Endothelial cell (in vitro differentiated cells): ENCODE measurements at places on chromosomes 3 and 15.

- DNase-seq: no peak
Measured at GRCh38 chr3:127209840-127210653, 17.1 kb downstream of the PRR23E start.

DNA sequence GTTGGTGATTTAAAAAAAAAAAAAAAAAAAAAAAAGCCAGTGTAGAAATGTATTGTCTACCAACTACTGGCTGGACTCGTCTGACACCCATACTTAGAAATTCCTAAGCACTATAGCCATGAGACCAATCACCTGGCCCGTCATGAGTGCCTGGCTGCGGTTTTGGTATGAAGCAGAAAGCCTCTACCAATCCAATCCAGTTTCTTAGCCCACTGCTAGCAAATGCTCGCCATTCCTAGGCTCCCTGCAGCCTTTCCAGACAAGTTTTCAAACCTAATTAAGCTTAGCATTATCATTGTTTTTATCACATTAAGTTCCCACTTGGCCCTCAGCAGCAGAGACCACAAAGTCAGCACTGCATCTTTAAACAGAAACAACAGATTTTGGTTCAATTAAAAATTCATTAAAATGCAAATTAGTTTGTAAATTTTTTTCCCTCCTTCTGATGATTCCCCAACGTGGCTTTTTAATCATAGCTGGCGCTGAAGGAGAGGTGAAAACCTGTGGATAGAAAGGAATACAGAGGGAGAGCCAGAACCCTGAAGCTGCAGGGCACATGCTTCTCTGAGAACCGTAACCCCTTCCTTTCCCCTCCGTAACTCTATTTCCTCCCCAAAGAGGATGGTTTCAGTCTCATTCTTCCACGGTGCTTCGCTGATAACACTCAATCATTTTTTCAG lies 32.2 kb upstream of the ST8SIA2 start:
- no peak for DNase-seq

DNA sequence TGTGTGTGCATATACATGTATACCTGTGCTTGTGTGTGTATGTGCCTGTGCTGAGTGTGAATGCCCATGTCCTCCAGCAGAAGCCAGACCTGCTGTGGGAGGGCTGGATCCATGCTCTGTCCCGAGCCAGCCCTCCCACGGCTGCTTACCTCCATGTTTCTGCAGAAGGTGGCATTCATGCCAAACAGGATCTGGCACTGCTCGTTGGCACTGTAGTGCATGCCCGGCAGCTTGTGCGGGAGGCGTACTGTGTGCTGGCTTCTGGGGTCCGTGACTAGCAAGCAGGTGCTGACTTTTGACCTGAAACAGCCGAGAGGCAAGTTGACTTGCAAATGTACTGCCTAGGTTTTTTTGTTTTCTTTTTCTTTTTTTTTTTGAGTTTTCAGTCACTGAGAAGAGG lies 189.3 kb downstream of the ADAMTS17 start:
- no peak for DNase-seq

DNA sequence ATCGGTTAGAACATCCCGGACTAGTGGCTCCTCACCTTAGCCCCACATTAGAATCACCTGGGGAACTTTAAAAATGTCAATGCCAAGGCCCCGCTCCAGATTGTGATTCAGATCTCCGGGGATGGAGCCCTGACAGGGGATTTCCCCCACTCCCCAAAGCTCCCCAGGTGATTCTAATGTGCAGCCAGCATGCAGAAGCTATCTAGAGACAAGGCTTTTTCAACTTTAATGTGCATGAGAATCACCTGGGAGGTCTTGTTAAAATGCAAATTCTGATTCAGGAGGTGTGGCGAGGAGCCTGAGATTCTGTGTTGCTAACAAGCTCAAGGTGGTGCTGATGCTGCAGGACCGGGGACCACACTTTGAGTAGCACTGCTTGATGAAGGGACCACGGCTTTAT lies 156.7 kb downstream of the RAB11A start:
- DNase-seq: no peak

DNA sequence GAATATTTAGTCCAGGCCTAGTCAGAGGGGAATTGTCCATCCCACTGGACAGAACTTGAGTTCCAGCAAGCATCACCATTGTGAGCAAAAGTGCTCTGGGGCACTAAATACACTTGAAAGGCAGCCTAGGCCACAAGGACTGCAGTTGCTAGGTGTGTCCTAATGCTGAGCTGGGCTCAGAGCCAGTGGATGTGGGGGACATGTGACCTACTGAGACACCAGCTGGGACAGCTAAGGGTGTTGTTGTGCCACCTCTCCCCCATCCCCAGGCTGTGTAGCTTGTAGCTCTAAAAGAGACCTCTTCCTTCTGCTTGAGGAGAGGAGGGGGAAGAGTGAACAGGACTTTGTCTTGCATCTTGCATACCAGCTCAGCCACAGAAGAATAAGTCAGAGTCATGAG lies 120.9 kb downstream of the DTWD1 start:
- no peak for DNase-seq

DNA sequence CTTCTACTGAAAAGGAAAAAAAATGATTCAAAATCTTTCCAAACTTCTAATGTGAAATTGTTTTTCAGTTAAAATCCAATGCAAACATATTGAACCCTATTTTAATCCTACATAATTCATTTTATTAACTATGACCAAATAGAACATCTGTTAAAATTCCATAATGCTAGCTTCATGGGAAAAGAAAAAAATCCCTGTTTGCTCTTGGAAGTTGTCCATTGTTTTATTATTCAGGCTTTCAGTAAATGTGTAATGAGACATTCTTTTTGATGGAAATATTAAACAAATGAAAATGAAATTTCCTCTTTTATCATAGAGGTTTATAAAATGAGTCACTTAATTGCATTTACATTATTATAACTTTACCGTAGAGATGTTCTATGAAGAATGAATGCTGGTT lies 49.5 kb downstream of the SLC25A26 start:
- DNase-seq: no peak

DNA sequence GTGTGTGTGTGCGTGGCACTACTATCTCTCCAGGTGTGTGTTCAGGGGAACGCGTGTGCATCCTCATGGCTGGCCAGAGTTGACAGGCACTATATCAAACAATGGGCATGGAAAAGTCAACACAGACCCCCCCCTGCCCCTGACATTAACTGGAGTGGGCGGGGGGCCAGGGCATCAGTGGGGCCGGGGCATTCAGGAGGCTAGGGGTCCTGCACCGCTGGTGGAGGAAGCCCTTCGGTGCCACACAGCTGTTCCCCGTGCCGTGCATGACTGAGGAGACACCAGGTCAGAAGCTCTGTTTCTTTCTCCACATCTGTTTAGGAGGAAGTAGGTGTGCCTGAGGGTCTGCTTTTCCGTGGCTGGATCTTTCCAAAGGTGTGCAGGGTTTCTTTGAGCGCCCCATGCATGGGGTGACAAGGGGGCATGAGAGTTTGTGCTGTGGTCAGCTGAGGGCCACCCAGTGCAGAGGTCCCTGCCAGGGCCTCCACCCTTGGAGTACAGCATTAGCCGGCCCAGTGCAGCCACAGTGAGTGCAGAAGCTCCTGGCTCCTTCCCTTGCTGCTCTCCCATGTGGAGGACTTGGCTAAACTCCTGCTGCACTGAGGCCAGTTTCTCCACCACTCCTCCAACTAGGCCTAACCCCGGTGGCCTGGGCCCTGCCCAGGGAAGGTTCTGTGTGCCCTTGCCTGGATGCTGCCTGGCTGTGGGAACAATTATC lies 7.5 kb downstream of the C3orf22 start:
- DNase-seq: peak; percentile 1

- peak; percentile 53 for DNase-seq
Measured at GRCh38 chr3:132210476-132211346, 106.5 kb upstream of the ACP3 start.

DNA sequence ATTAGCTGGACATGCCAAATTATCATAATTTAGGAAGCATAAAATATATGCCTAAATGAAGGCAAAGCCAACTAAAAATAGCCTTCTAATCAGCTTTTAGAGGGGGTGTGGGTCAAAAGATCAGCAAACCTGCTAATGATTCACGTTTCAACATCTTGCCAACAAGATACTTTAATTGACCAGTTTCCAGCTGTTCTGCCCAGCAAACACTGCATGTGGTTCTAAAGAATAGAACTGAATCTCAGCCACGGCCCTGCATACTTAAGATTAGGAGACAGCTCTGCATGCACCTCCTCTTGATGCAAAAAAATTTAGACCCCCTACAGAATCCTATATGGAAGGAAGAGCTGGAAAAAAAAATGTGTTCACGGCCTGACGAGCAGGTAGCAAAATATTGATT lies 500.5 kb downstream of the TBL1XR1 start:
- DNase-seq: no peak

GRCh38 chr3:48188266-48189201 lies at the start of gene CDC25A:
TSS of gene CDC25A (minus strand) at chr3:48188417. CDS start at chr3:48187947, 470 bp downstream.
- DNase-seq: peak; percentile 91

DNA sequence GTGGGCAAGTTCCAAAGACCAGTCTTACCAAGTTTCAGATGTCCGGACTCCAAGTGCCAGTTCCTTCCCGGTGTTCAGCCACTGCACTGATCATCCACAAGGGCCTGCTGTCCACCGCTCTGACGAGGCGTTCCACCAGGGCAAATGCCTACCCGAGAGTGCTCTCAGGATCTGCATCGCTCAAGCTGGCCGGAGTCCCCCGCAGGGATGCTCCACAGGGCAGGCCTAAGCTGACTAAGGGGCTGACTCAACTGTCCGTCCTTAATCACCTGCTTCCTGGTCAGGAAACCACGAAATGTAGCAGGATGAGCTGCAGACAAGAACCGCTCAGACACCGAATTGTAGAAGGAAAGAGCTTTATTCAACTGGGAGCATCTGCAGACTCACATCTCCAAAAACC lies 341.6 kb downstream of the KCNH8 start:
- DNase-seq: no peak

GRCh38 chr3:22113453-22113852 lies 362.4 kb upstream of the ZNF385D start:
- no peak for DNase-seq

GRCh38 chr3:42732196-42732828 lies 29.7 kb upstream of the HHATL start:
- DNase-seq: no peak

- no peak for DNase-seq
Measured at GRCh38 chr15:51286816-51287215, 51.6 kb downstream of the CYP19A1 start.

GRCh38 chr15:79812541-79812940 lies 84.3 kb downstream of the MTHFS start:
- no peak for DNase-seq

GRCh38 chr3:111859061-111859973 lies at the start of gene PHLDB2:
TSS of gene PHLDB2 (plus strand) at chr3:111859265. CDS start at chr3:111884078, 24,813 bp downstream.
- peak; percentile 92 for DNase-seq

- no peak for DNase-seq
Measured at GRCh38 chr15:50059203-50059772, 59.7 kb downstream of the ATP8B4 start.

GRCh38 chr15:70416829-70417228 lies 319.1 kb upstream of the TLE3 start:
- no peak for DNase-seq

DNA sequence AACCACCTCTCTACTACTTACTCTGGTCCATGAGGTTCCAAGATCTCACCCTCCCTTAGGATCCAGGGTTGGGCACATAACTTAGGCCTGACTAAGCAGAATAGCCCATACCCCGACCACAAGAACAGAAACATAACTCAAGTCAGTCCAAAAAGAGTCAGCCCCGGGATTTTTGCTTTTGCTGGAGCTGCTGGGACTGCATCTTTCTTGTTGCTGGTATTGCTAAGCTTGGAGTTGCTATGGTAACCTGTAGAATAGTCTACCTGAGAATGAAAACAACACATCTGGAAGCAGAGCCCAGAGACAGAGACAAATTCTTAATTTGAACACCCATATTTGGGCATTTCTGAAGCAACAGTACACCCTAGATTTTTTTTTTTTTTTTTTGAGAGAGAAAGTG lies 6.5 kb downstream of the RUBCN start:
- no peak for DNase-seq

GRCh38 chr3:9124730-9125129 lies 124.7 kb downstream of the SRGAP3 start:
- DNase-seq: no peak

GRCh38 chr3:32759342-32759741 lies 58.5 kb upstream of the TRIM71 start:
- no peak for DNase-seq

DNA sequence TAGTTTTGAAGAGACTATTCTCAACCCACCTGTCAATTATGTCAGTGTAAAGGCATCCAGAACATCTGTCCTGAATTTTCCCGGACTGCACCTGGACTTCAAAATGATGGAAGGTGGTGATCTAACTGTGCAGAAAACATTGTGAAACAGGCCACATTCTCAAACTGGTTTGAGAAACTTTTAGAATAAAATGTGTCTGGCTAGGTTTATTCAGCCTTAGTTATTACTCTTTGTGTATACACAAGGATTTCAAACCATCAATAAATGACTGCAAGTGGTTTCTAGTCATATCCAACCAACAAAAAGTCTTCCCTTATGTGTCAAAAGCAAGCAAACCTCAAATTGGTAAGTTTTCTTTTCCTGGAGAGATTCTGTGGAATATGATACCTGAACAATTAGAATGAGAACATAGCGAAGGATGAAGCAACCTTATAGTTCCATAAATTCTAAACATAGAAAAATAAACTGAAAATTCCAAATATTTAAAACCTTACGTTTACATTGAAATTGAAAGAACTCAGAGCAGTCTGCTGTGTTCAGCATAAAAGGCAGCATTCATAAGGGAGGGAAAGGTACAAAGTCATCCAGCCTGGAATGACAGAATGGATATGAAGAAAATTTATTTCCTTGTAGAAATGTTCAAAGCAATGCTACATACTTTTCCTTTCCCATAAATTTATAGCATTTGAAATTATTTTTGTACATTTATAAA lies 306.6 kb upstream of the TGFBR2 start:
- no peak for DNase-seq

GRCh38 chr3:13617981-13618380 lies 69.1 kb downstream of the FBLN2 start:
- no peak for DNase-seq

GRCh38 chr3:83033133-83033532 lies 1271.7 kb upstream of the GBE1 start:
- DNase-seq: no peak

DNA sequence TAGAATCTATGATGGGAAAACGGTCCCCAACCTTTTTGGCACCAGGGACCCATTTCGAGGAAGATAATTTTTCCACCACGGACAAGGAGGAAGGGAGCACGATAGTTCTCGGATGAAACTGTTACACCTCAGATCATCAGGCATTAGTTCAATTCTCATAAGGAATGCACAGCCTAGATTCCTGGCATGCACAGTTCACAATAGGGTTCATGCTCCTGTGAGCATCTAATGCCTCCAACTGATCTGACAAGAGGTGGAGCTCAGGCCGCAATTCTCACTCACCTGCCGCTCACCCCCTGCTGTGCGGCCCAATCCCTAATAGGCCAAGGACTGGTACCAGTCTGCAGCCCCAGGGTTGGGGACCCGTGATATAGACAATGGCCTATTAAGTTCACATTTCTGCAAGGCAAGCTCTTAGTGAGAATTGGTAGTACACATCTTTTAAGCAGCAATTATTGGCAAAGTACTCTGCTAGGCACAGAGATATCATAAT lies 26.5 kb downstream of the CD200R1 start:
- no peak for DNase-seq

DNA sequence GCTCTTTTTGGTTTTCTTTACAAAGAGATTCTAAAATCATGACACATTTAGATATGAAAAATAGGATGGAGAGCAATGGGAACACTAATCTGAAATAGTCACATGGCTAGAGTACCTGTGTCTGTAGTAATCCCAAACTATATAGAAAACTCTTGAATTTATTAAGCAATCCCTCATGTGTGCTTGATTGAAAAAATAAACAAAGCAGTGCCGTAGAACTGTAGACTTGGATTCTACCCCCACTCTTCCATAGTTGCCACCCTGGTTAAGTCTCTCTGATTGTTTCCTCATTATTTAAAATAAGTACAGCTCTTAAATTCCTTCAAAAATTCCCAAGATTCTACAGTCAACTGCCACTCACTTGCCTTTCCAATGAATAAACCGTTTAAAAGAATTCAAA lies 58.9 kb upstream of the ACTC1 start:
- no peak for DNase-seq
